ENCODE measurements at places on chromosomes 3 and 15. TPM values are rescaled to one million over a fixed set of nuclear protein-coding genes. Genes with fewer than 3 reads are reported as not detected.

Gene ADAMTSL3
- 20.6 TPM for total RNA-seq

Gene ZIC4
- 1.2 TPM for total RNA-seq

Gene COPG1
- 117 TPM for total RNA-seq

Gene VIPR1
- total RNA-seq: 0.16 TPM

Gene PLA2G4E
- total RNA-seq: not detected

Gene PRSS50
- total RNA-seq: 0.31 TPM

Data from occipital lobe (tissue), 3 donors.